Osteocyte (in vitro differentiated cells): ENCODE measurements at places on chromosomes 2 and 18. TPM values are rescaled to one million over a fixed set of nuclear protein-coding genes. Genes with fewer than 3 reads are reported as not detected.

DNA sequence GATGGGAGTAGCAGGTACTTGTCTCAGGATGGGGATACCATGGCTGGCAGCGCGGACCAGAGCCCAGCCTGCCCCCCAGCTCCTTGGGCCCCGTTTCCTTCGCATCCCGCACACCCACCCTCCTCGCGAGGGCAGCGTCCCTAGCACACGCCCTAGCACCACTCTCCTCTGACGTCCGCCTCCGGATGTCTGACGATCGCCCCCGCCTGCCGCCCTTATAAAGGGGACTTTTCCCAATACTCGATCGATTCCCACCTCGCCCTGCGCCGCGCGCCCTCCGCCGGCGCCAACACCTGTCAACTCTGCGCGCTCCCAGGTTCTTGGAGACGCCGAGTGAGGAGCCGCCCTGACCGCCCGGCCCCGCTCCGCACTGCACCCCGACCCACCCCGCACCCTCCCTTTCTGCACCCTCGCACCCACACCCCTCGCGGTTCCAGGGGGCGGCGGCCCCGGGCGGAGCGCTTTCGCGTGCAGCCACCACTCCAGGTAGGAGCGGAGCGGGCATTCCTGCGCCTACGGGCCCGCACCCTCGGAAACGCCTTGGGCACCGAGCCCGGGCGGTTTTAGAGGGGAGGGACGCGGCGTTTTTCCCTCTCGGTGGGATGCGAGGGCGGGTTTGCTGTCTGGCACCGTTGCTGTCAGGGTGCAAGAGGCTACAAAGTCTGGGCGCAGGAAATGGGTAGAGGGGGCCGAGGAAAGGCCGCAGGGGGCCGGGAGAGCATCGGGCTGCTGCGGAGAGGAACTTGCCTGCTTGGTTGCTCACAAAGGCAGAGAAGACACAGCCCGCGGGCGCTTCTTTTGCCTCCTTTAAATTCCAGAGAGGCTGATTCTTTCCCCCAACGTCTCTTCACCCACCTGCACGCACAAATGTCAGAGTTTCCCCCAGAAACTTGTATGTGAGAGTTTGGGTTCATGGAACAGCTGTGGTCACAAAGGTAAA, at the start of gene SLC5A7:
TSS of gene SLC5A7 (plus strand) at position 247 of the 940 bp plus-strand sequence. CDS start 1,632 bp downstream, outside the sequence.
- DNase-seq = no peak

DNA sequence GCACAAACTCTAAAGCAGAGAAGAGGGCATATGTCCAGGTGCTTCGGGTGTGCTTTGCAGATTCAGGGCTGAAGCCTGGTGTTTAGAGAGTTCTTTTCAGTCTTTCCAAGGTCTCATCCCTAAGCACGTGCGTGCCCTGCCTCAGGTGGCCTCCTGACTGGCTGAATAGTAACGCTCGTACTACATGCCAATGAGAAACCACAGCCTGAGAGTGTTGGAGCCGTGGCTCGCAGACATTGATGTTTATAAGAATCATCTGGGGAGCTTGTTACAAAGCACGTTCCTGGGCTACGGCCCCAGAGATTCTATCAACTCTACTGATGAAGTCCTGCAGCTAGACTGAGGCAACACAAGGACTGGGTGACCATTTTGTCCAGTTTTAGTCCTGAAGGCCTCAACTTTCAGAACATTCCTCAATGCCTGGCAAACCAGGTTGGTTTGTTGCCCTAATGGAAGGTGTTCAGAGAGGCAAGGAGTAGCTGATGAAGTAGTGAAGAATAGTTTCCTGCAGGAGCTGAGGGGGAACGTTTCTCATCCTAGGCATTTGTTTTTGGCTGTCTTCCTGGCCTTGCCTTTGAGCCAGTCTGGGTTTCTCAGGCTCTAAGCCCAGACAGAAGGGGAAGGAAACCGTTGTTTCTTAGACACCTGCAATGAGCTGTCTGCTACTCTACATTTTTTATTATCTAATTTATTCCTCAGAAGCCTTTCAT, 31.5 kb upstream of the HAAO start:
- DNase-seq = peak; percentile 63

DNA sequence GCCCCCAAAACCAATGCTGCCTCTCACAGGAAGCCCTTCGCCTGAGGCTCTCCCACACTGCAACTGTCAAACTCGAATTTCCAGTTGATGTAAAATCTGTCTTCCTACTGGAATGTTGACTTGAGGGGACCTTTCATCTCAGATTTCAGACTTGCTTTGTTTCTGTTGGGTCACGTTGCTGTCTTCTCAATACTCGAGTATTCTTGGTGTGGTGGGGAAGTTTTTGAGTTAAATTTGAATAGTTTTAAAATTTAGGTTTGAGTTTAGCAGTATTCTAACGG, 50.8 kb downstream of the AGAP1 start:
- DNase-seq = no peak

DNA sequence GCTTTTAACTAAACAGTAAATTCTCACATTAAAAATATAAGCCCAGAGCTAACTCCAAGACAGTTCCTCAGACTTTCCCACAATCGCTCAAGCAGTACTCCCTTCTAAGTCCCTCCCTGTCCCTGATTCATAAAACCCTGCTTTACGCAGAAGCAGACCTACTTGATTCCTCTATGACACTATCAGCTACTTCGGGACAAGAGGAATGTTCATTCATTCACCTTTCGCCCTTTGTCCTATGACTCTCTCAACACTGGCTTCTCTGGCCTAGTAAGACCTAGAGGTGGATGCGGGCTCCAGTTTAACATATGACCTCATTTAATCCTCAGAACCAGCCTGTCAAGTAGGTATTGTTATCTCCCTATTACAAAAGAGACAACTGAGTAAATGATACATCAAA, 10.2 kb downstream of the LPIN2 start:
- no peak for DNase-seq

DNA sequence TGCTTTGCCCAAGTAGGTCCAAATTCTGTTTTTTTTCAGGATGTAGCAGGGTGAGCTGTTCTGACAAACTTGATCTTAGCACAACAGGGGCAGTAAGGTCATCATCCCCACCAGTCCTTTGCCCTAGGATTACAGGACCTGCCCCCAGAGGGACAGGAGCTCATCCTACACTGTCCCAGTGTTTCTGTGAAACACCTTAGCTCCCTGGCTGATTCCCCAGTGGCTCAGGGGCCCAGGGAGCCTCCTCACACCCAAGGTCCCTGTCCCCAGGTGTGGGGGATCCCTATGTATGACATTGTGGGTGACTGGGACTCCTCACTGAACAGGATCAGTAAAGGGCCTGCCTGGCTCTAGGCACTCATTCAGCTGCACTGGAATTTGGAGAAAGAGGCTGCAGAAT, 191.2 kb downstream of the ANKRD30B start:
- DNase-seq = peak; percentile 56

The HEATR5B gene
- 18.1 and 19.0 TPM in 2 replicates for total RNA-seq

The TUBA4B gene
- total RNA-seq = not detected in 2 replicates

The TRIM43 gene
- total RNA-seq = not detected in 2 replicates

The VIL1 gene
- 0.57 TPM in 1 of 2 replicates, not detected in the other for total RNA-seq
